ENCODE measurements at places on chromosomes 7 and 10. TPM values are rescaled to one million over a fixed set of nuclear protein-coding genes. Genes with fewer than 3 reads are reported as not detected.

C10orf53 gene
- total RNA-seq, result not detected

C7orf33 gene
- total RNA-seq, result not detected

PAX4 gene
- total RNA-seq, result not detected

MCU gene
- 14.7 TPM for total RNA-seq

KCNMA1 gene
- total RNA-seq, result 332 TPM

PGAM2 gene
- total RNA-seq, result 2.1 TPM

CDHR3 gene
- 21.3 TPM for total RNA-seq

MBL2 gene
- not detected for total RNA-seq

EPO gene
- total RNA-seq, result not detected

KIAA1549 gene
- total RNA-seq, result 3.0 TPM

ADIRF gene
- 98.1 TPM for total RNA-seq

DLX5 gene
- total RNA-seq, result 0.71 TPM

GNG11 gene
- 12.9 TPM for total RNA-seq

DNA sequence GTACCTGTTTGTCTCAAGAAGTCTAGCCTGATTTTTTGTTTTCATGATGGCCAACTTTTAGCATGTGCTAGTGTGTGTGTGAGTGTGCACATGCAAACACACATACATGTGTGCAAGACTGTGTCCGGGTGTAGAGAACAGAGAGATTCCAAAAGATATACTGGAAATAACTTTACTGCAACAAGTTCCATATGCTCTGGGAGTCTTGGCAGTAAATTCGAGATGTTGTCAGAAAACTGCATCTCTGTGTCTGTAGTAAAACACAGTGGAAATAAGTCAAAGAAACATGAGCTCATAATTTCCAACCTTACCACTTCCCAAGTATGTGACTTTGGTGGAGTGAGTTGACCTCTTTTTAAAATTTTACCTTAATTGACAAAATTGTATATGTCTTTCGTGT lies 950.8 kb upstream of the C7orf33 start:
- no peak for DNase-seq

GRCh38 chr10:2351566-2351965 lies 614.2 kb upstream of the ADARB2 start:
- no peak for DNase-seq

DNA sequence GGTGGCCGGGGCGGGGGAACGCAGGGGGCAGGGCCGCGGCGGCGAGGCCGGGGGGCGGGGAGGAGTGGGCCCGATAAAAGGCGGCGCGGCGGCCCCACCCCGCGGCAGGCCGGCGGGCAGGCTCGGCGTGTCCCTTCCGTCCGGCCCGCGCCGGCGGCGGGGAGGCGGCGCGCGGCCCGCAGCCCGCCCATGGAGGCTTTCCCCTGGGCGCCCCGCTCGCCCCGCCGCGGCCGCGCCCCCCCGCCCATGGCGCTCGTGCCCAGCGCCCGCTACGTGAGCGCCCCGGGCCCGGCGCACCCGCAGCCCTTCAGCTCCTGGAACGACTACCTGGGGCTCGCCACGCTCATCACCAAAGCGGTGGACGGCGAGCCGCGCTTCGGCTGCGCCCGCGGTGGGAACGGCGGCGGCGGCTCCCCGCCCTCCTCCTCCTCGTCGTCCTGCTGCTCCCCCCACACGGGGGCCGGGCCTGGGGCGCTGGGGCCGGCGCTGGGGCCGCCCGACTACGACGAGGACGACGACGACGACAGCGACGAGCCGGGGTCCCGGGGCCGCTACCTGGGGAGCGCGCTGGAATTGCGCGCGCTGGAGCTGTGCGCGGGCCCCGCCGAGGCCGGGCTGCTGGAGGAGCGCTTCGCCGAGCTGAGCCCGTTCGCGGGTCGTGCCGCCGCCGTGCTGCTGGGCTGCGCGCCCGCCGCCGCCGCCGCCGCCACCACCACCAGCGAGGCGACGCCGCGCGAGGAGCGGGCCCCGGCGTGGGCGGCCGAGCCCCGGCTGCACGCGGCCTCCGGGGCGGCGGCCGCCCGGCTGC lies at the start of gene NANOS1:
Gene NANOS1 (plus strand): TSS at position 102 of the 808 bp plus-strand sequence. CDS start 88 bp downstream, at position 190.
- DNase-seq, result no peak

GRCh38 chr7:7757576-7757975 lies 39.2 kb upstream of the RPA3 start:
- no peak for DNase-seq

GRCh38 chr7:4074994-4075393 lies 607.1 kb upstream of the FOXK1 start:
- DNase-seq, result no peak

DNA sequence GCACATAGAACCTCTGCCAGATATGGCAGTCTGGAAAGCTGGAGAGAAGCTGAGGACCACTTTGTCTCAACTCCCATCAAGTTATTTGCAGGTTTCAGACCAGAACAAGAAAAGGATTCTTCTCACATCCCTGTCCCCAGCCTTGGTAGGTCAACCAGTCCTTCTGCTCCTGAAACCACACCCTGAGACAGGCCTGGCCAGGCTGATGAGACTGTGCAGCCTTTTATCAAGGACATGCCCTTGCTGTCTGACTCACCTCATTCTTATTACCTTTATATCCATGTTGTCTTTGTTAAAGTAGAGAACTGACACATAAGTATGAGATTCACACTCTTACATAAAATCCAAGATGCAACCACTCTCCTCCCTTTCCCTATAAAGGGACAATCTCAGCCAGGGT lies 354.9 kb downstream of the PLXNA4 start:
- DNase-seq, result peak; percentile 4

- peak; percentile 80 for DNase-seq
Measured at GRCh38 chr10:77537720-77538373, 99.8 kb downstream of the KCNMA1 start.

DNA sequence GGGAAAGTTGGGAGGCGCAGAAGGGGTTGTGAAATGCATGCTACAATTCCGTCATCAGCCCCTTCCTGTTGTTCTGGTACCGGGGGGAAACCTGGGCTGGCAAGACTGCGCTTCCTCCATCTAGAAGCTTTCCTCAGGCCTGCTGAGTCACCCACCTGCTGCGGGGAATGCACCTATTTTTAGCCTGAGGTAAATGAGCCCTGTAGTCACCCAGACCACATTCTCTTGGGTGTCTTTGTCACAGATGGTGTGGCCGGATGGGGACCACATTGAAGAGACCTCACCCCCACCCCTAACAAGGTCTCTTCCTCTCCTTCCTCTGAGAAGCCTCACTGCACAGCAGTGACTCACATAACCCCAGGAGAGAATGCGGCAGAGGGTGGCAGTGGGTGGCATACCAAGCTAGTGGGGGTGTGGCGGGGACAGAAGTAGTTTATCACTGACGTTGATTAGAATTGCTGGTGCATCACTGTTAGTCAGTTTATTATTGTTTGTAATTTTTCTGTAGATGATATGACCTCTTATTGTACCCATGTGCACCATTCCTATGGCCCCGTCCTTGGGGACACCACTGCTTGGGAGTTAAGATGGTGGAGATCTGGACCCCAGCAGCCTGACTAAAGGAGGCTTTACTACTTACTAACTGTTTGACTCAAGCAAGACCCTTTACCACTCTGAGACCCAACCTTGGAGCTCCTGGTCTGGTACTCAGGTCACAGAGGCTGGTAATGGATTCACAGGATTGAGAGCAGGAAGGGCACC lies 83.0 kb upstream of the DUSP5 start:
- no peak for DNase-seq

DNA sequence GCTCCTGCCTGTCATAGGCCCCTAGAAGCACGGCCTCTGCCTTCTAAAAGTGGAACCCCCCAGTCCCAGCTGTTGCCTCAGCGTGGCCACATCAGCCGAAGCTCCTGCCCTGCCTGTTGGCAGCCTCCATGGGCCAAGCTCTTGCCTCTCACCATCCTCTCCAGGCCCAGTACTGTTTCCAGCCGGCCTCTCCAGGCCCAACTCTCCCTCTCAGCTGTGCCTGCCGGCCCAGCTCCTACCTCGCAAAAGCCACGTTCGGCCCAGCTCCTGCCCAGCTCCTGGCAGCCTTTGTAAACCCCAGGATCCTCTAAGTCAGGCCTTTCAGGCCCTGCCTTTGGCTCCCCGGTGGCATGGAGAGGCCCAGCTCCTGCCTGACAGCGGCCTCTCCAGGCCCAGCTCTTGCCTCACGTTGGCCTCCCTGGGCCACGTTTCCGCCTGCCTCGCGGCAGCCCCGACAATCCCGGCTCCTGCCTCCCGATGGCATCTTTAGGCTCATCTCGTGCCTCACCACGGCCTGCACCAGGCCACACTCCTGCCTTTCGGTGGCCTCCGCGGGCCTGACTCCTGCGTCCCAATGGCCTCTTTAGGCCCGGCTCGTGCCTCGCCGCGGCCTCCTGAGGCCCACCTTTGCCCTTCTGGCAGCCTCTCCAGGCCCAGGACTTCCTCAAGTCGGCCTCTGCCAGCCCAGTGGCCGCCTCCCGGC lies 17.5 kb upstream of the TMEM248 start:
- DNase-seq, result no peak

GRCh38 chr7:35032166-35032565 lies 5.1 kb downstream of the DPY19L1 start:
- no peak for DNase-seq

- peak; percentile 84 for DNase-seq
Measured at GRCh38 chr10:78255796-78256638, 222.4 kb downstream of the RPS24 start.

GRCh38 chr10:128080641-128081040 lies 45.6 kb downstream of the MKI67 start:
- DNase-seq, result no peak

DNA sequence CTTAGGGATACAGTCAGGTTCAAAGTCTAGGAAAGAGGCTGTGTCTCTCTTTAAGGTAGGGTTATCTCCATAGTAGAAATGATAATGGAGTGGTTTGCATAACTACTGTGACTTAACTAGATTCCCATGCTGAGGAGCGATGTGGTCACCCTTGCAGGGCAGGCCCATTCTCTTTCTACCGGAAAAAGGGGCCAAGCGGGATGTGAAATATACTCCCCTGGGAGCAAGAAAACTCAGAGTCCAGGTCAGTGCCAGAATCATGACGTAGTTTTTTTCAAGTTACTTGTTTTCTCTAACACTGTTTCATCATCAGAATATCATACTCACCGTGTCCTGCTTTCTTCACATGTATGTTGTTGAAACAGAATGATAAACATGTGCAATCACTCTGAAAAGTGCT lies 649.0 kb upstream of the ANKRD30A start:
- no peak for DNase-seq

DNA sequence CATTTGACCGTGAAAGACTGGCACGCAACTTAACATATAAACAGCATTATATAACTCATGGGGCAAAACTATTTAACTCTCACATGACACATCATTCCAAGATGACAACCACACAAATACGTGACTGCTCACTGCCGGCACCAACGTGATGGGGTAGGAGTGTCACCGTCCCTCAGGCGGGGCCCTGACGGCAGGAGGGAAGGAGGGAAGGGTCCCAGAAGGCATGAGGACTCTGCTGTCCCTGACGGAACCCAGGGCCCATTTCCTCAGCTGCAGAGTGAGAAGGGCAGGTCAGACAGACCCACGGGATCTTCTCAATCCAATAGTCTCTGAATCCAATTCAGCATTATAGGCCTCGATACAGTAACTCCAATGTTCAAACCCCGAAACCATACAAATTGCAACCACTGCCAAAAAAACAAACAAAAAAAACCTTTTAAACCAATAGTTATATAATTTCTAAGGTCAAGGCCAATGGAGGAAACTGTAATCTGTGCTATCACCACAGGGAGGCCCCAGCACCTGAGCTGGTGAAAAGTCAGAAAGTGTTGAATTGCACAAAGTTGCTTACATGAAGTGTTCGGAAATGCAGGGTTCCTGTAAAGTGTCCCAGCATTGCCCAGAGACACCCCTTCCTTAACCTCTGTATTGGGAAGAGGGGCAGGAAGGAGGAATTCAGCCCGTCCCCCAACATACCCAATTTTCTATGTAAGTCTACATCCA lies 137.4 kb downstream of the TNS3 start:
- no peak for DNase-seq

DNA sequence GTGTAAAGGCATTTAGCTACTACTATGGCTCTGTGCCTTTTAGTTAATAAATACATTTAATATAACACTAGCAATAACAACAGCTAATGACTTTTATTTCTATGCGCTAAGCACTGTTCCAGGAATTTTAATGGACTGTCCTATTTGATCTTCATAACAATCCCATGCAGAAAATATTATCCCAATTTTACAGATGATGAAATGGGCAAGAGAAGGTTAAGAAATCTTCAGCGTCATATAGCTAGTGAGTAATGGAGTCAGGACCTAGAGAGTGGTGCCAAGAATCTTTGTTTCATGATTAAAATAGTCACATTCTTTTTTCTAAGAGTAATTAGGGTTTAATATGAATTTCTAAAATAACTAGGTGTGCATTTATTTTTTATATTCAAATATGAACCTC lies 32.4 kb downstream of the ACTA2 start:
- DNase-seq, result no peak

DNA sequence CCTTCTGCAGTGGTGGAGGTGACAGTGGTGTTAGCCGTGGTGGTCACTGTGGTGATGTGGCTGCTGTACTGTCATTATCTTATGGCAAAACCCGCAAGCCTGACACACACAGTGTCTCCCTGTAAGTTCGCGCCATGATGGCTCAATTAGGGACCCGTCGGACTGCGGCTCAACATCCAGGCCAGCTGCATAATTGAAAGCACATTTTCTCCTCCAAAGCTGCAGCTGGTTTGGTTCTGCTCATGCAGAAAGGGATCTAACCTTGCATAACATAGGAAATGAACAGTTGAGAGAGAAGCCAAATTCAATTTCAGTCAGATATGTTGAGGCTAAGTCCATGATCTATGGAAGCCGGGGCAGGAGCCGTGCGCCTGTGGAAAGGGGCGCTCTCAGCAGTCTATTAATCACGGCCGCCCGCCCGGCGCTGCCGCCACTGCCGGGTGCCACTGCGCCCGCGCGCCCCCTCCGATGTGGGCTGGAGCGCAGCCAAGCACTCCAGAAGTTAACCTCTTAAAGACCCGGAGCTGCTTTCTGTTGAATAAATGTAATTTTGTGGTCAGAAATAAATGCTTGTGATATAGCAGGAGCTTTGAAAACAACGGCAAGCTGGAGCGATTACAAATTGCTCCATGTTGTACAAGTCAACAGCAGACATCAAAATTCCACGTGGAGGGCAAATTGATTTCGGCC lies 227.7 kb downstream of the CUX1 start:
- DNase-seq, result peak; percentile 79

- DNase-seq, result no peak
Measured at GRCh38 chr10:3714531-3714930, 70.5 kb downstream of the KLF6 start.

DNA sequence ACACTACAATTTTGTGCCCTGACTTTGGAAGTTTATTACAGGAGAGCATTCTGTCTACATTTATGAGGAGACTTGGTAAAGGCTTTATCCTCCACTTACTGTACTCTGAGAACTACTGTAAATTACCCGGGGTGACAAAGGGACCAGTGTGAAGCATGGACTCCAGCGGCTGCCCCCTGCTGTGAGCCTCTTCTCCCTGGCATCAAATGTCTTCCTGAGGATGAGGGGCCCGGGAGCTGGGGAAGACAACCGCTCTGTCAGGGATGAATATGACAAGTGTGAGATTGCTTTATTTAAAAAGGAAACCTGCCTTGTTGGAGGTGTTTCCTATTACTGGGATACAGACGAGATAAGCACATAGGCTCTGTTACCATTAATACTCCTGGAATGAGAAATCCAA lies 714.8 kb downstream of the CCSER2 start:
- no peak for DNase-seq

GRCh38 chr7:17492437-17492836 lies 194.0 kb downstream of the AHR start:
- no peak for DNase-seq

Measured in sigmoid colon (tissue), 7 donors.